T-helper 17 cell (primary cell): ENCODE measurements at places on chromosomes 7 and 10. TPM values are rescaled to one million over a fixed set of nuclear protein-coding genes. Genes with fewer than 3 reads are reported as not detected.
A peak's percentile ranks its signal among the peaks of the same experiment; 100 is the strongest.

DNA sequence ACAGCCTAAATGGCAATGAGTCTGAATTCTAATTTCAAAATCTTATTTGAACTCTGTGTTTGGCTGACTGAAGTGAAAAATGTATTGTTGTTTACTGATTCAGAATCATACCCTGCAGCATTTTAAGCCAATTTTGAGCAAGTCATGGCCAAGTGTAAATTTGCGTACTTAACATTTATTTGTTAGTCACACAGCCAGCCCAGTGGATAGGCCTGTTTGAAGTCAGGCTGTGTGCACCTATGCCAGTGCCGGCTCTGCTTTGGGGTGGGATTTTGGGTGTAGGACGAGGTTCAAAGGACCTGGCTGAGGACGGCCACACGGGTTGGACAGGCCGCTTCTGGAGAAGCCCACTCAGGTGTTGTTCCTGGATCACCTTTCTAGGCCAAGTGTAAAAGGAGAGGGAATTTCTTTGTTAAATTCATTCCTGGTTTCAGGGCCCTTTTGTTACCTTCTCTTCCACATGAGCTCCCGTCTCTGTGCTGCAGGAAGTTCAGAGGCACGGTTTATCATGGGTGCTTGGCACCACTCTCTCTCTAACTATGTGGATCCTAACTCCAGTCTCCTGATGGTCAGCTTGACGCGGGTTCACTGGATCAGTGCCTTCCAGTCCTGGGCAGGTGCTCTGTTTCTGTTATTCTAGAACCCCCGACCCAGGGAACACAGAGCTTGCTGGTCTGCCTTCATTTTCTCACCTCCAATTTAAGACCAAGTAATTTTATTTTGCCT lies 84.7 kb downstream of the CCNY start:
- no peak for DNase-seq

GRCh38 chr10:132596742-132597279 lies 59.2 kb downstream of the INPP5A start:
- no peak for DNase-seq

DNA sequence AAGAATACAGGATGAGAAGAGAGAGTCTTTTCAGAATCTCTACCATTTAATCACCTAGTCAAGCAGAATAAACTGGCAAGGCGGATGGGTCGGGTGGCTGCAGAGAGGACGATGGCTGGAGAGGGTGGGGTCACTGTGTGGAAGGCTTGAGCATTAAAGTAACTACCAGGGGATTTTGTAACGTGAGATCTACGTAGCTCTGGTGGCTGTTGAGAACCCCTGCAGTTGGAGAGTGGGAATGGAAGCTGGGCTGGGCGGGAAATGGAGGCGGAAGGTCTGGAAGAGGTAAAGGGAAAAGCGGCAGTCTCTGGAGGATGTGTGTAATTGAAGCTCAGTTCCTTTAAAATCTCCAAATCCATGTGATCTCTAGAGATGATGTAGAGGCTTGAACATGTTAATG lies 135.0 kb downstream of the GATA3 start:
- DNase-seq = no peak

DNA sequence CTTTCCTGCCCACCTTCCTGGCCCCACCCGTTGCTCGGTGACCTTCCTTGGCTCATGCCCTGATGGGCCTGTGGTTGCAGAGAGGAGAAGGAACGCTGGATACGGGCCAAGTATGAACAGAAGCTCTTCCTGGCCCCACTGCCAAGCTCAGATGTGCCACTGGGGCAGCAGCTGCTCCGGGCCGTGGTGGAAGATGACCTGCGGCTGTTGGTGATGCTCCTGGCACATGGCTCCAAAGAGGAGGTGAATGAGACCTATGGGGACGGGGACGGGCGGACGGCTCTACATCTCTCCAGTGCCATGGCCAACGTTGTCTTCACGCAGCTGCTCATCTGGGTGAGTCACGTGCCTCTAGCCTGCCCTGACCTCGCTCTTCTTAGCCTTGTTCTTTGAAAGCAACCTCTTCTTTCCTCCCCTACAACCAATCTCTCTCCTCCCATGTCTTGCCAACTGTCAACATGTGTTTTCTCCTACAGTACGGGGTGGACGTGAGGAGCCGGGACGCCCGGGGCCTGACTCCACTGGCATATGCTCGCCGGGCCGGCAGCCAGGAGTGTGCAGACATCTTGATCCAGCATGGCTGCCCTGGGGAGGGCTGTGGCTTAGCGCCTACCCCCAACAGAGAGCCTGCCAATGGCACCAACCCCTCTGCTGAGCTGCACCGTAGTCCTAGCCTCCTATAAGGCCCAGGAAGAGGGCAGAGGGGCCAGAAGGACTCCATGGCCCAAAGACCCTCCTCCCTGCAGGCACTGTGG lies 24.1 kb downstream of the GBX1 start:
- DNase-seq = peak; percentile 2

- no peak for DNase-seq
Observed at GRCh38 chr10:17831896-17832295, 22.7 kb downstream of the MRC1 start.

- no peak for DNase-seq
Observed at GRCh38 chr7:82442492-82443035, 1.0 kb downstream of the CACNA2D1 start.

- no peak for DNase-seq
Observed at GRCh38 chr7:16810112-16810511, 5.3 kb upstream of the AGR2 start.

- no peak for DNase-seq
Observed at GRCh38 chr7:26425655-26426054, 134.0 kb downstream of the SNX10 start.

DNA sequence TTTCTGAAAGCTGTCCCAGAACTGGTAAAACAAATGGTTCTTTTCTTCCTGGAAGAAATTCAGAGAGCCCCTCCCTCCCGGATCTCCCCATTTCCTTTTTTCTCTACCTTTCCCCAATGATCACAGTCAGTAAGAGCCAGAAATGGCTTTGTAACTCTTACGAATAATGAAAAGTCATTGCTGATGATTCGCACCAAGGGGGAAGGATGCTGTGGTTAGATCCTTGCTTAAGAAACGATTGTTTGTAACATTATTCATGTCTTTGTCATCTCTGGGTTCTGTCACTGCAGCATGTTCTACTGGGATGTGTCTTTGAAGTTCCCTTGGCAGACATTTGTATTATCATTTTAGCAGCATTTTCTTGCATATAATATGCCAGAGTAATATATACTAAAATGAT lies 138.9 kb downstream of the CACNB2 start:
- no peak for DNase-seq

DNA sequence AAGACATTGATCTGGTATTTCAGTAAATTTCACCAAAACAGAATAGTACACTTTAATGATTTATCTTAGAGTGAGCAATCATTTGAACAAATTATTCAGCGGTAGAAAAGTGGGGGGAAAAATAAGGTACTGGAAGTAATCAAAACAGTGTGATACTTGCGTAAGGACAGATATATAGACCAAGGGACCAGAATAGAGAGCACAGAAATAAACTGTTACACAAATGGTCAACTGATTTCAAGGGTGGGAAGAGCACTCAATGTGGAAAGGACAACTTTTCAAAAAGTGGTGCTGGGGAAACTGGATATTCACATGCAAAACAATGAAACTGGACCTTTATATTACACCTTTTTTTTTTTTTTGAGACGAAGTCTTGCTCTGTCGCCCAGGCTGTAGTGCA lies 119.9 kb downstream of the NRBF2 start:
- DNase-seq = no peak

GRCh38 chr7:93574646-93575554 lies at the start of gene CALCR:
CALCR (minus strand) TSS chr7:93574724; CDS start chr7:93486981, 87,743 bp downstream.
- DNase-seq = no peak

GRCh38 chr10:17001297-17001744 lies 128.3 kb downstream of the CUBN start:
- DNase-seq = no peak

DNA sequence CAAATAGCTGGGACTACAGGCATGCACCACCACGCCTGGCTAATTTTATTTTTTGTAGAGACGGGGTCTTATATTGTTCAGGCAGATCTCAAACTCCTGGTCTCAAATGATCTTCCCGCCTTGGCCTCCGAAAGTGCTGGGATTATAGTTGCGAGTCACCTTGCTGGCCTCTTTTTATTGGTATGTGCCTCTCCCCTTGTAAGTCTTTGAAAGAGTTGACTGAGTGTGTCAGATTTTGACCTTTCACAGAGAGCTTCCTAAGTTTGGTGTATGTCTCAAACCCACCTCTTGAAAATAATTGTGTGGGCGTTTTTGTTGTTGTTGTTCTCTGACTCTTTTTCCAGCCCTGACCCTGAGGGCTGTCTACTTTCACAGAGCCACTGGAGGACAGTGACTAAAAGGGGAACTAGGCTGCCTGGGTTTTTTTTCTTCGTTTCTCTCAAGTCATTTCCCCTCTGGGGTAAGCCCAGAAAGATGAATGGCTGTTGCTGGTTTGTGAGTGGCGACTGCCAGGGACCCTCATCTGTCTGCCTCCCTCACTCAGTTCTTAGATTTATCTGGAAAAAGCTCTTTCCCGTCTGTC lies 262.8 kb downstream of the ZEB1 start:
- no peak for DNase-seq

DNA sequence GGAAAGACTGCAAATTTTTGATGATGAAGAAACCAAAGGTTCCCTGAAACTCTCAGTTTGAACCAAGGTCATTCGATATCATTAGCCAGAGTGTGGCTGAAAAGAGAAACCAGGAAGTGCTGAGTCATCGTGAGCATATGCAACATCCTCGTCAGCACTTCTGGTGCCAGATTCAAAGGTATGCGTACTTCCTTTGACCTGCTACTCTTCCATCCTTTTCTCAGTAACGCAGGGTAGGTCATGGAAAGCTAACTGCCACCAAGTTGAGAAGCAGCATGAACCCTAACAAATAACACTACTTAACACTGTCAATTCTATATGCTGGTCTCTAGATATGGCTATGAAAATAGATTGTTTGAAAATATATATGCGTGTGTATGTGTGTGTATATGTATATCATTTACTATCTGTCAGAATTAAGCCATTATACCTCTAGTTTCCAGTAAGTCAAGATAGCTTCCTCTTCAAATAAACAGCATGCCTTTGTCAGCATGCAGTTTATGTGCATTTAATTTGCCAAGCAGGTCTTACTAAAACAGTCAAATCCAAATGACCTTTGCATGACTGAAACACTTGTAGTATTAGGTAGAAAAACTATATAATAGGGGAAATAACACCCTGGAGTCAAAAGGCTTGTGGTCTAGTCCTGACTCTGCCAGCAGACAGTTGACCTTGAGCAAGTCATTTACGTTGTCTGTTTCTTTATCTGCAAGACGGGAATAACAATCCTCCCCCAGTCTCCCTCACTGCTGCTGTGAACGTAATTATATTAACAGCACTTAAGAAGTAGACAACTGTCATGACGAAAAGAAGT lies 26.4 kb downstream of the CDK6 start:
- peak; percentile 31 for DNase-seq

DNA sequence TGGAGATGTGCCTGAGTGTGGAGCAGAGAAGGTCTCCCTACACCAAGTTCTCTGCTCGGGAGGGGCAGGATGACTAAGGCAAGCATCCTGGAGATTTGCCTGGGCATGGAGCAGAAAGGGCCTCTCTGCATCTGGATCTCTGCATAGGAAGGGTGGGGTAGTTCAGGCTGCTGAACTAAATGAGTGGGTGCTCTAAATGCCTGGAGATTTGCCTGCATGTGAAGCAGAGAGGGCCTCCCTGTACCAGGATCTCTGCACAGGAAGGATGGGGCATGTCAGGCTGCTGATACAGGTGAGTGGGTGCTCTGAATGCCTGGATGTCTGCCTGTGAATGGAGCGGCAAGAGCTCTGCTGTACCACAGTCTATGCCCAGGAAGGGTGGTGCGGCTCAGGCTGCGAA lies 680.7 kb downstream of the SUGCT start:
- no peak for DNase-seq

DNA sequence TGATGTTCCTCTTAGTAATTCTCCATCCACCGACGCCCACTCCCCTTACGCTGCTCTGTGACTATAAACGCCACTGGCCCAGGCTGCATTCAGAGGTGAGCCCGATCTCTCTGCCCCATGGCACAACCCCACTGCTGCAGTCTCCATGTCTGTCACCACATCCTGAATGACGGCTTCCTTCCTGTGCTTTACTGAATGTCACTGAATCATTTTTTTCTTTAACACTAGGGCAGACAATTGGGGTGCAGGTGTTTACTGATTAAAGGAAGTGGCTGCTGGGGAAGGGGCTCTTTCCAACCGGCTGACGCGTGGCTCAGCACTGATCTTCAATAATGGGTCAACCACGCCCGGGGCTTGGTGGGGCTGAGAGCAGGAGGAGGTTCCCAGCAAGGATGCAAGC lies 208.3 kb downstream of the USP6NL start:
- peak; percentile 40 for DNase-seq

- no peak for DNase-seq
Observed at GRCh38 chr7:64602086-64602485, 39.2 kb upstream of the ZNF680 start.

GRCh38 chr10:69512901-69513300 lies 60.3 kb downstream of the NEUROG3 start:
- no peak for DNase-seq

GRCh38 chr7:24819916-24820689 lies 62.8 kb upstream of the GSDME start:
- peak; percentile 64 for DNase-seq

- no peak for DNase-seq
Observed at GRCh38 chr10:118153287-118153686, 106.5 kb upstream of the RAB11FIP2 start.

GRCh38 chr7:100413889-100414288 lies 14.6 kb downstream of the ZCWPW1 start:
- DNase-seq = no peak

DNA sequence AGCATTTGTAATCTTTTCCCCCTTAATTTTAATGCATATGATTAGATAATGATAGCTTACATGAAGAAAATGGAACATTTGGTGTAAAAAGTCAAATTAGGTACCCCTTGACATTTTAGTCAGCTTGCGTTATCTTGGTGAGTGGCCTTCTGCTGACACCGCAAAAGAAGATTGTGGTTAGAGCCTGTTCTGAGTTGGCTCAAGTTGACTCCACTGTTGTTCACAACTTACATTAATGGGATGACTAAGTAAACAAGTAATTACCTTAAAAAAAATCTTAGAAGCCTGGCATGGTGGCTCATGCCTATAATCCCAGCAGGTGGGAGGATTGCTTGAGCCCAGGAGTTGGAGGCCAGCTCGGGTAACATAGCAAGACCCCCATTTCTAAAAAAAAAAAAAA lies 24.2 kb downstream of the TRRAP start:
- no peak for DNase-seq

GRCh38 chr10:14460447-14460846 lies 129.7 kb upstream of the FRMD4A start:
- DNase-seq = no peak

Gene TMEM270
- not detected for total RNA-seq

Gene NKX2-3
- not detected for total RNA-seq

Gene PLA2G12B
- total RNA-seq = not detected

Gene FOXK1
- 59.8 TPM for total RNA-seq

Gene GSDME
- not detected for total RNA-seq

Gene ANKRD1
- total RNA-seq = not detected

Gene LBX1
- total RNA-seq = not detected

Gene PRSS37
- not detected for total RNA-seq

Gene CFTR
- not detected for total RNA-seq

Gene CDHR3
- 5.8 TPM for total RNA-seq
